ENCODE measurements at places on chromosomes 5 and 9.

DNA sequence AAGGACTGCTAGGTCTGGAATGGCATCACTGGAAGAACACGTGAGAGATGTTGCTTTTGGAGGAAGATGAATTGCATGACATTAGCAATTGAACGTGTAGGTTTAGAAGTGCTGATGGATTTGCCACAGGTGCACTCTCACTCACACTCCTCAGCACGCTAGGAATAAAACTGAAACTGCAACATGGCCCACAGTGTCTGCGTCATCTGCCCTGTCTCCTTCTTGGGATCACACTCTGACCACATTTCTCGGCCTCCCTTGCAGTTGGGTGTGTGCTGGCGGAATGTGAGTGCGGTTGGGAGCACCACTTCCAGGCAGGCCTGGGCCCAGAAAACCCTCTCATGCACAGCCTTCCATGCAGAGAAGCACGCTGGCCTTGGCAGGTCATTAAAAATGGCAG is 152.8 kb upstream of the LHFPL2 start:
- no peak for DNase-seq

GRCh38 chr9:129875687-129876395 is 40.6 kb downstream of the USP20 start:
- no peak for DNase-seq

- no peak for DNase-seq
Measured at GRCh38 chr9:137273095-137273490, 4.4 kb upstream of the TOR4A start.

- no peak for DNase-seq
Measured at GRCh38 chr5:8079056-8079455, 210.1 kb downstream of the MTRR start.

DNA sequence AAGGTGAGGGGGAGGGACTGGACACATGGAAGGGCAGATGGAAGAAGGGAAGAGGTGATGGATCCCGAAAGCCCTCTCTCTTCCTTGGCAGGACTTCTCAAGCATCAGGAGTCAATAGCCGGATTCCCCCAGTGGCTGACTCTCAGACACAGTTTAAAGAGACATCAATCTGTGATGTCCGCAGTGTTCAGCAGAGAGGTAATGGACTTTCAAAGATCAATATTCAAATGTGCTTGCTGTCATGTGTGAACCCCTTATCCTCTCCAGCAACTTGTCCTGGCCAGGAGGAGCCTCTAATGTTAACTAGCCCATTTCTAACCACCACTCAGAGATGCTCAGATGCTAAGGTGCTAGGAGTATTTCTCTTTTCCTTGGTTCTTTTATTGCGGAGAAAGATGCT is 392.2 kb downstream of the IRX1 start:
- no peak for DNase-seq

DNA sequence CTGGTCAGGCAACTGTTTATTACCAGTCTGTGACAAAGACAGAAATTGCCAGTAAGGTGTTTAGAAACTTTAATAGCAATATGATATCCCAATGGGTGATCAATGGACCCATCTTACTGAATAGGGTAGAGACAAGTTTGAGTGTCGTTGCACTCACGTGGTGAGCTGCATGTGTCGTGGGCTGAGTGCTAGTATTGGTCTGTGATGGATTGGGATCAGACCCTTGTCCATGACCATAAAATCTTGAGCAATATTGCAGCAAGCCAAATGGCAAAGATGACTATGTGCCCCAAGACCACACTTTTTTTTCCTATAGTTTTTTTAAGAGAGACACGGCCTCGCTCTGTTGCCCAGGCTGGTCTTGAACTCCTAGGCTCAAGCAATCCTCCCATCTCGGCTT is 114.5 kb downstream of the PALM2AKAP2 start:
- no peak for DNase-seq

- no peak for DNase-seq
Measured at GRCh38 chr9:97382099-97382718, 29.7 kb upstream of the TDRD7 start.

- no peak for DNase-seq
Measured at GRCh38 chr5:168885324-168886120, 306.4 kb upstream of the PANK3 start.

- DNase-seq: no peak
Measured at GRCh38 chr9:137688725-137689124, 69.9 kb downstream of the EHMT1 start.

- DNase-seq: no peak
Measured at GRCh38 chr9:125932012-125932411, 184.8 kb downstream of the PBX3 start.

- no peak for DNase-seq
Measured at GRCh38 chr9:17528859-17529258, 50.0 kb upstream of the SH3GL2 start.

DNA sequence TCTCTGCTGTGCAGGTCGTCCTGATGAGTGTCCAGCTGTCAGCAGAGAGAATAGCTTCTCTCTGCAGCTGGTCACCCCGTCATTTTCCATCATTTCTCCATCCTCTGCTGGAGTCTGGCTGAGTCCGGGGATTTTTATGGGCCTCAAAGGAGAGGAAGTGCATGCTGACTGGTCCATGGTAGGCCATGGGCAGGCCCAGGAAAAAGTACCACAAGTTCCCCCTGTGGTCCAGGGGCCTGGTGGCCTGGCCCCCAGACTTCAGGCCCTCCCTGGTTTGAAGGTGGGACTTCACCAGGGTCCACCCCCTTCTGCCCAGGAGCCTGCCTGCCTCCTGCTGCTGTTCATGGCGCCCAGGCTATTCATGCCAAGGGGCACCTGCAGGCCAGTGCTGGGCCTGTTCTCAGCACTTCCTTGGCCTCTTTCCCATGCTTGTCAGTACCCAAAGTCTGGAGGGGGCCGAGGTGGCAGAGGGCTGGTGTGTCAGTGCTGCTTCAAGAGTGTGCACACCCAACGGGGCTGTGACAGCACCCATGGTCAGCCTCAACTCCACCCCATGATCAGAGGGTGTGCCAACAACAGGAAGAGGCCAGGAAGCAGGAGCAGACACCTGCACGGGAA is 7.3 kb upstream of the MTMR12 start:
- DNase-seq: no peak

GRCh38 chr9:127222388-127223095 is 42.0 kb upstream of the GARNL3 start:
- DNase-seq: no peak

DNA sequence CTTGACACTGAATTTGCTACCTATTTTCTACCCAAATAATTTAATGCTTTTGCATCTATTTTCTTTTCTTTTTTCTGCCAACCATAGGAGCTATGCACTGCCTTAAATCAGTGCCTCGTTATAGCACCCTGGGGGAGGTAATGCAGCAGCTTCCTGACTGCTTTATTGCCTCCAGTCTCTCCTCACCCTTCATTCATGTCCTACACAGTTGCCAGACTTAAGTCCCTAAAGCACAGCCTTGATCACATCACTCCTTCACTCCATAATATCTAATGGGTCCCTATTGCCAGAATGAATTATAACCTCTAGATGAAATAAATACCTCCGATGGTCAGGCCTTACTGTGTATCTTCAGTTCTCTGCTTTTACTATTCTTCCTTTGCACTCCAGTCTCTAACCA is 211.2 kb upstream of the GLRA1 start:
- no peak for DNase-seq

DNA sequence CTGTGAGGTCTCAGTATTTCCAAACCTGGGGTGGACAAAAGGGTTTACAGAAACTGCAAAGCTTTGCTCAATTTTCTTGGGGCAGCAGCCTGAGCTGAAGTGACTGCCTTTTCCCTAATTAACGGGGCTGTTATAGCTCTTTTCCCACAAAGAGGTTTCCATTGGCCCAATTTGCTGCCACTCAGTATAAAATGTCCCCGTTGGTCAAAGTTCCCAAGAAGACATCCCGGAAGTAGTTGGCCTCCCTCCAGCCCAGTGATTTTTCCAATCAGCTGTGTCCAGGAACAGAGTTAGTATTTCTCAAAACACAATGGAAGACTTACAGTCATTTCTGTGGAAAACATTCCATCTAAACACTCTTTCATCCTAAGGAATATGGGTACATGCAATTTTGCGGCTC is 643.6 kb downstream of the ACTL7B start:
- DNase-seq: no peak

DNA sequence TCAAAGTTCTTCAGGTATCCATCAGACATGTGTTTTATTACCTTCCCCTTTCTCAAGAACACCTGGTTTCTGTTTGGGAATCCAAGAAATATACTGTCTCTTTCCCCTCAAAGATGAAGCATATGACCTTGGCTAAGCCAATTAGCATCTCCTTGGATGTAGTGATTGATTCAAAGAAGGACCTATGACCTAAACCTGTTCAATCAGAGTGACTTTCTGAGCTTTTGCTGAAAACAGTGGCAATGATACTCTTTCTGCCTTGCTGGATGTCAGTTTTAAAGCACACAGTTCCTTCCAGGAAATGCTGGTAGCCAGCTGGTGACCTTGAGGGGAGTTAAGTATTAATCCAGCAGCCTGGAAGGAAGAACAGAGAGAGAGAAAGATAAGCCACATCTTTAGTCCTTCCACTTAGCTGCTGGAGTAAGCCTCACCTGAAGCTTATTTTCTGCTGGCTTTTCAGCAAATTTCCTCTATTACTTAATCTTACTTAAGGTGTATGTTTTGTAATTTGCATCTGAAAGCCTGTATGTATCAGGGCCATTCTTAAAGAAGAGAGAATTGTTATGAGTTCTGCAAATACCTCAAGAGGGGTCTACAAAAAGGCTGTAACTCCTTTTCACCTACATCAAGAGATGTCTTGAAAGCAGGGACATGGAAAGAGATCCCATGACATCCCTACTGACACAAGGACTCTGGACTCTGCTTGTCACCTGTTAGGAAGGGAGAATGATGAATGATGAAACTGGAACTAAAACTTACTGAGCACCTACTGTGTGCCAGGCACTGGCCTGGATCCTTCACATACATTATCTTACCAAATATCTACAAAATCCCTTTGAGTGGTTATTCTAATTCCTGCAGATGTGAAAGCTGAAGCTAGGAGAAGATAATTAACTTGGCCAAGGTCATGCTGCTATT is 35.2 kb upstream of the PIK3R1 start:
- DNase-seq: no peak

DNA sequence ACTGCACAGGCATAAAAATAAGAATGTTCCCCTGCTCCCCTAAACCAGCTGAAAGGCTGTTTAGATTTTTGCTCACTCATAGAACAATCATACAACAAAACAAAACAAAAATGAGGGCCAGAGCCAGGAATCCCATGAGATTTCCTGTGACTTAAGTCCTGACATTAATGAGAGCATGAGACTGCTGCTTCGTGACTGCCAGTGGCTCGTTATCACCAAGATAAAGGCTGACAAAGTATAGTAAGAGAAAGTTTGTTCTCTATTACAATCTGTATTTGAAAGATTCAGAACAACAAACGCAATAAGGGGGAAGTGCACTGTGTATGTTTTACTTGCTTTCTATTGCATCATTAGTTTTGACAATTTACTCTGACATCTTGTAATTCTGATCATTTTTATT is 837.1 kb upstream of the C9orf72 start:
- DNase-seq: no peak

- DNase-seq: no peak
Measured at GRCh38 chr5:172038167-172038566, 31.7 kb upstream of the FBXW11 start.

- no peak for DNase-seq
Measured at GRCh38 chr9:15116130-15116580, 190.9 kb downstream of the TTC39B start.

DNA sequence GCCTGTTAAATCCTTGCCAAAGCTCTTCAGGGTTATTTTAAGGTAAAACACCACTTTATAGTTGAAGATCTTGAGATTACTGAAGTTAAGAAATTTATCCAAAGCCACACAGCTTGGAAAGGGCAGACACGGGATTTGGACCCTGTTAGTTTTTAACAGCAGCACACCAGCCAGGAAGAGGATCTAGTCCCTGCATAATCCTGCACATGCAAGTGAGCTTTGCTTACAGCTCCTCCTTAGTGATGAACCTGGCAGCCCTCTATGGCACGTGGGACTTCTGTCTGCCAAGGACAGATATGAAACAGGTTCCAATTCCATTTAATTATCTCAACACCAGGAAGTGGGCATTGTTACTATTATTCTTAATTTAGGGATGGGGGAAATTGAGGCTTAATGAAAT is 108.7 kb downstream of the TRIM32 start:
- DNase-seq: no peak

DNA sequence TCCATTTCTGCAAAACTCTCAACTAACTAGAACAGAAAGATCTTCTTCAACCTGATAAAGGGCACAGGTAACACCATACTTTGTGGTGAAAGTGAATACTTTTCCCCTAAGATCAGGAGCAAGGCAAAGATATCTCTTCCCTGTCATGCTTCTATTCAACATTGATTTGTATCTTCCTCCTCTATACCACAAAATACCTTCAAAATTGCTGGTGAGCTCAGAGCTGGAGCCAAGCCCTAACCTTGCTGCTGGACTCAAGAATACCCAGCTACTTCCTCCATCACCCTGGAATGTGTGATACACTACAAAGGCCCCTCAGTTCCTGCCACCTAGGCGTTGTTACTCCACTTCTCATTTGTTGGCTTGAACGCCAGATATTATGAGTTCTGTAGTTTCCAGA is 499.0 kb downstream of the ACTL7B start:
- DNase-seq: no peak

GRCh38 chr5:107502676-107503060 is 168.1 kb downstream of the EFNA5 start:
- DNase-seq: no peak

DNA sequence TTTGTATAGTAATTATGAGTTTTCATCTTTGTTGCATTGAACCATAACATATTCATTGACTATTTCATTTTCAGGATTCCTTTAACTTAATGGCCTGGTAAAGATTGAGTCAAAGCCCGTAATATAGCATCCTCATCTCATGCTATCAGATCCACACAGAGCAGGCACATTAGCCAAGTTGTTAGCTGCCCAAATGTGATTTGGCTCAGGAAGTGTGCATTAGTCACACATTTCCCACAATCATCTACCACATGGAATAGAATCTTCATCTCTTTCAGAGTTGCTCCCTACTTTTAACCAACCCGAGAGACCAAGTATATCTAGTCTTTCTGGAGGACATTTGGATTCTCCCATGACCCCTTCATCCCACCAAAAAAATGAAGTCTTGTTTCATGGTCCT is 481.0 kb upstream of the PTGER4 start:
- DNase-seq: no peak

- DNase-seq: no peak
Measured at GRCh38 chr5:138503487-138504270, 38.4 kb downstream of the EGR1 start.

All from GOT3 (cell line).